ENCODE measurements at places on chromosomes 6 and 20.

- peak; percentile 91 for DNase-seq
Observed at GRCh38 chr6:145735356-145736165, at the start of gene EPM2A. Gene EPM2A (minus strand): TSS chr6:145735520. CDS start chr6:145735498, 22 bp downstream.

- no peak for DNase-seq
Observed at GRCh38 chr6:56403745-56404144, 156.4 kb upstream of the COL21A1 start.

DNA sequence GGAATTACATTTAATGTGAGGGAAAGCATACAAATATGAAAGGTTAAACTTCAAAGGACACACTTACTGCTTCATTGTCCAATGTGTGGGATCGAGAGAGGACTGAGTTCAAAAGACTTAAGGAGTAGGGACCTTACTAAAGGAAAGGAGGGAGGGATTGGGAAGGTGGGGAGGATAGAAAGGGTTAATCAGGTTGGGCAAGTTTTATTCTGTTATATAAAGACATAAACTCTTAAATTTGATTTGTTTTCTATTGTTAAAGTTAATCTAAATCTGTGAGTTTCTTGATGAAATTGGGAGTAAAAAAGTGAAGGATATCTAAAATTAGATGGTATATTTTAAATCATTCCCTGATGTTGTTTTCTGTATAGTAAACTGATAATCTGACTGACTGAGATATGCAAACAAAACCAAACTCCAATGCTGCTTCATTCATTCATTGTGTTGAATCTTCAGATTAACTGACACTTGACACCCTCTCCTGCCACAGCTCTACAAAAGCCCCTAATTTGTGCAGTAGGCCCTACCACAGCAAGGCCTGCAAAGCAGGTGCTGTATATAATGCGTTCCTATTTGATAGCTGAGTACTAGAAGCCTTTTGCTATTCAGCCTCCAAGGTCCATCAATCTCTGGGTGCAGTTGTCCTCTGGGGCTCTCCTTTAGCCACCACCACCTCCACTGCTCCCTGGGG is 1.3 kb upstream of the UBE2J1 start:
- no peak for DNase-seq

- DNase-seq: no peak
Observed at GRCh38 chr6:37717836-37718251, 20.2 kb upstream of the MDGA1 start.

DNA sequence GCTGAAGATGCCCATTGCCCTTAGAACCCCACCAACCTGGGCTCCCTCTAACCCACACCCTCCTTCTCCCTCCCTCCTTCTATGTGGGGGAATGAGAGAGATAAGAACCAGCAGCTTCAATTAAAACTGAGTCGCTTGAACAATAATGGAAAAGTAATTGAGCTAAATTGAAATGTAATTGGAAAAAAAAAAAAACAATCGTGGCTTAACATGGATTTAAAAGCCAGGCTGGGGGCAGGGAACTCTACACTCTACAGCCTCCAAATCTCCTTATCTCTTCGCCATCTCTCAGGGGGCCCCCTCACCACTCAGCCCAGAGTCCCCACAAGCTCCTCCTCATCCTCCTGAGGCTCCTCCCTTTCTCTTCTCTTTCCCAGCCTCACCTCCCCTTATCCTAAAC is 83.2 kb downstream of the MDGA1 start:
- no peak for DNase-seq

- peak; percentile 31 for DNase-seq
Observed at GRCh38 chr20:5973971-5974370, 23.5 kb downstream of the MCM8 start.

DNA sequence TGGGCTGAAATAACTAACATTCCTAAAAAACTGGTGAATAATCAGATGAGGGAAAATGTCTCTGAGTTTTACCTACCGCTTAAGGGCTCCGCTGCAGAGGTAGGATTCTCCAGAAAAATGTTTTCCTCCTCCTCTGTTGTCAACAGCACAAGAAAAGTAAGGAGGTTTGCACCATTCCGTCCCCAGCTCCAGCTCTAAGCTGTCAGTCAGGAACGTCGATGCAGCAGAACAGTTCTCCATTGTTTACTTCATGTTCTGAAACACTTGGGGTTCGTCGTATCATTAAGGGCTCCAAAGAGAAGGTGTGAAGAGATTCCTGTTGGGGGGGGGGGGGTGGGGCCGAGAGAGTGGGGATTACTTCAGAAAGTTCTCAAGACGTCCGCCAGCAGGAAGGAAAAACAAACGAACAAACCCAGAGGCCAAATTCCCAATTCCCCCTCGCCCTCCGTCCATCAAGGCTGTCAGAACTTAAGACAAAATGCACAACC is 734 bp downstream of the MMS22L start:
- DNase-seq: no peak

DNA sequence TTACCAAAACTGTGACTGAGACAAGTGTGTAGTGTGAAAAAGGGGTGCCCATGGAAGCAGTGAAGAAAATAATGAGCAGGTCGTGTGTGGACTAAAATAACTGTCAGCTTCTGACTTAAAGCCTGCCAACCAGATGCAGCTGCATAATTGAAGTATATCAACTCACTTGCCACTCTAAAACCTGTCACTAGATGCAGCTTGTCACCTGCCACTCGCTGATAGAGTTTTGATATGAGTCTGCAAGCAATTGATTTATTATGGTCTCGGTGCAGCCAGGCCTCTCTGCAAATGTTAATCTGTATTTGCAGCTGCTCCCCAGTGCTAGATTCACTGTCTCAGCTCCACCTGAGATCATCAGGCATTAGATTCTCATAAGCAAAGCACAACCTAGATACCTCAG is 1090.0 kb upstream of the EYS start:
- DNase-seq: no peak

All from upper lobe of left lung (tissue), 6 donors.